ENCODE measurements at places on chromosomes 11 and 22.

DNA sequence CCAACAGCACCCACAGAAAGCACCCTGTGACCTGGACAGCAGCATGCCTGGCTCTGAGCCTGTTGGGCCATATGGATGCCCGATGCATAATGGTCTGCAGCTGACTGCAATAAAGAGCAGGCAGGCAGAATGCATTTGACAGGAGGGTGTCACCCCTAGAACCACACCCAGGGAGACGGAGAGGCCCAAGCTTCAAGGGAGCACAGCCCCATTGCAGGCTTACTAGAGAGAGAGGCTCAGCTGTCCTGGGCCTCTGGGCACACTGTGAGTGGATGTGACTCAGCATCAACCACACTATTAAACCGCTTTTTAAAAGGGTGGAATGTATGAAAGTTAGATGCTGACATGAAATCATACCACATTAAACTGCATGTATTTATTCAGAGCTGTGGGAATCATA, 365.3 kb downstream of the CTTN start:
- DNase-seq: no peak

DNA sequence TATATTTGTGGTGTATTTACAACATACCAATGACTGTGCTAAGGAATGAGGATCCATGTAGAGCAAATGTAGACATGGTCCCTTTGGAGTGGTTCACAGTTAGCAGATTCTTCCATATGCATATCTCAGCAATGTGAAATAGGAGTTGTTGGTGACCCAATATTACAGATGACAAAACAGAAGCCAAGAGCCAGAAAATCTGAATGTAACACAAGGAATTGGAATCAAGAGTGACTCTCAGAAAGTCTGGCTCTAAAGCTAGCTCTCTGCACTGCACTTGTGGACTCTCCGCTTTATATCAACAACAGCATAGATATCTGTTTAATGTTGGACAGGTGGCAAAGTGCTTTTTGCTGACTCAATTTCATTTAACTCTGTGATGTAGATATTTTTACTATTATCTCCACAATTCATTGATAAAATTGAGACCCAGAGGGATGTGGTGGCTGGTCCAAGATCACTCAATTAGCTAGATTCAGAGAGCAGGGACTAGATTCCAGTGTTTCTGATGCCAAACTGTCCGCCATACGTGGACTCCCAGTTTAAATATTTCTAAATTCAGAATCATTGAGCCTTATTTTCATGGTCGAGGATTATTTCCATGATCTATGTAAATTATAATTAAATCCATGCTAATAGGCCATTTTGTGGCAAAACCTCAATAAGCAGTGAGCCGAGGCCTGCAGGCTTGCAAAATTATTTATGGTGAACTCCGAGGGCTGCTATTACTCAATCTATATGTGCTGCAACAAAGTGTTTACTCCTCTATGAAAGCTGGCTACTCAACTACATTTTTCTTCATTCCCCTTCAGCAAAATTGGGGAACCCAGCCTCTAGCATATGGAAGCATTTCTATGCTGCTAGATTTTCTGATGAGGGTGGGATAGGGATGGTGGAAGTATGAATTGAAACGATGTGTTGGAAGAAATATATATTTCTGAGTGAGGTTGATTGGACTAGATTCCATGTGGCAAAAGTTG, 21.1 kb upstream of the TENM4 start:
- DNase-seq: no peak

DNA sequence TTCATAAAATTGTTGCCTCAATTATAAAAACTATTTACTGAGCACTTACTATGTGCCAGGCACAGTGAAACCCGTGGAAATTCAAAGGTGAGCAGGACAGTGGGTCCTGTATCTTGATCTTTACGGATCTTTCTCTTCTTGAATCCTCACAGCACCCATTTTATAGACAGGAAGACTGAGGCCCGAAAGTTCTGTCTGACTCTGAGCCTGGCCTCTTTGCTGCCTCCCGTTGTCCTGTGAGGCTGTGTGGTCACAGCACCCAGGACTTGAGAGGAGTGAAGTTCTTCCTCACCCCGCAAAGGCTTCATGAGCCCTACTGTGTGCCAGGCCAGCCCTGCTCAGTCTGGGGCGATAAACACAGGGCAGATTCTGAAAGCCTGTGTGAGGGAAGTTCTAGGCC, 13.4 kb upstream of the MN1 start:
- DNase-seq: no peak

GRCh38 chr11:76408171-76408965, 27.2 kb downstream of the GVQW3 start:
- DNase-seq: no peak

- DNase-seq: no peak
Observed at GRCh38 chr11:43835104-43835503, 45.5 kb upstream of the ALKBH3 start.

DNA sequence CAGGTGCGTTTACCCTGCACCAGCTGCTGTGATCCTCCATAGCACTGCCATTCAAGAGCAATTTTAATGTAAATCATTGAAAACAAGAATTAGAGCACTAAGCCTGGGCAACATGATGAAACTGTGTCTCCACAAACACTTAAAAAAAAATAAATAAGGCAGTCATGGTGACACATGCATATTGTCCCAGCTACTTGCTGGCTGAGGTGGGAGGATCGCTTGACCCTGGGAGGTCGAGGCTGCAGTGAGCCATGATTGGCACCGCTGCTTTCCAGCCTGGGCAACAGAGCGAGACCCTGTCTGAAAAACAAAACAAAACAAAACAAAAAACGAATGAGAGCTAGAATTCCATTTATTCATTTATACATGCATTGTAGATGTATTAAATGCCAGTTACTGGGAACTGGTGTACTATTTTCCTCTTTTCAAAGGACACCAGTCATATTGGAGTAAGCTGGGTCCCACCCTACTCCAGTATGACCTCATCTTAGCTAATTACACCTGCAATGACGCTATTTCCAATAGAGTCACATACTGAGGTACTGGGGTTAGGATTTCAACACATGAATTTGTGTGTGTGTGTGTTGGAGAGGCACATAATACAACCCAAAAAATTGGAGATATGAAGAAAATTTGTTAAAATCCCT, 101.9 kb downstream of the MICAL2 start:
- DNase-seq: no peak

DNA sequence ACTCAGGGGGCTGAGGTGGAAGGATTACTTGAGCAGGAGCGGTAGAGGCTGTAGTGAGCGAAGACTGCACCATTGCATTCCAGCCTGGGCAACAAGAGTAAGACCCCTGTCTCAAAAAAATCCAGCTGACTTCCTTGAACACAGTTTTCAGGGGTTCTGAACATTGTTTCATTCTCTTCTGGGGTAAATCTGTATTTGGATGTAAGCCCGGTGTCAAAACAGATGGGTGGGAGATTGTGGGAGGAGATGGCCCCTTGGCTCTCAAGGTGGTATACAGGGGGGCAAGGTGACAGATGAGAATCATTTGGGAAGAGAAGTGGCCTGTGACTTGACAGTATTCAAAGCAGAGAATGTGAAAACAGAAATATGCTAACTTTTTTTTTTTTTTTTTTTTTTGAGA, 4.8 kb downstream of the ESAM start:
- no peak for DNase-seq

GRCh38 chr11:44564166-44564565, 1.3 kb upstream of the CD82 start:
- no peak for DNase-seq
